SHP77 treated with DMSO at 0.1 percent for 48 hours (cell line): ENCODE measurements at places on chromosomes 7 and 10.
A peak's percentile ranks its signal among the peaks of the same experiment; 100 is the strongest.

- DNase-seq = no peak
Measured at GRCh38 chr7:131921016-131921415, 364.6 kb upstream of the PODXL start.

DNA sequence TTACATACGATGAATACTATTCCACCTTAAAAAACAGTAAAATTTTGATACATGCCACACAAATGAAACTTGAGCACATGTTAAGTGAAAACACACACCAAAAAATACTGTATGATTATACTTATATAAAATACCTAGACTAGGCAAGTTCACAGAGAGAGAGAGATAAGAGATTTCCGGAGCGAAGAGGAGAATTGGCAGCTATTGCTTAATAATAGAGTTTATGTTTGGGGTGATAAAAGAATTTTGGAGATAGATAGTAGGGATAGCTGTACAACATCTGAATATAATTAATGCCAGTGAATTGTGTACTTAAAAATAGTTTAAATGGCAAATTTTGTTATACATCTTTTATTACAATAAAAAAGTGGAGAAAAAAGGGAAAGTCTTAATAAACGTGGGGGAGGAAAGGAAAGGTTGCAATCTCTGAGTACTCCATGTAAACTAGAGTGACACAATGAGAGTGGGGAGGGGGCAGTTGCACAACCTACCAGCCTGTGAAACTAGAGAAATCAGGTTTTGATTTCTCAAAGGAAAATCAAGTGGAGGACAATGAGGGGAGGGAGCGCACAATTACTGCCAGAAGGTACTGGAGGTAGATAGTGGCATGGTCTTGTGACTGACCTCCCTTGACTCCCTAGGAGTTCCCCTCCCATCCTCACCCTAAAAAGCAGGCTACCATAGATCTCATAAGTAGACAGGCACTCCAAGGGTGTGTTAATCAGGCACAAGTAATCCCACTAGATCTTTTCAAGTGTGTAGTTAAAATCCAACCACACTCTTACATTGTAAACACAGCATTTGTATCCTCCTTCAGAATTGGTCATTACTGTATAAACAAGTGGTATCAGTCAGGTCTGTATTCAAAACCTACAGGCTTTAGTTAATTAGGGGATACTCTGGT is 31.6 kb upstream of the ANK3 start:
- no peak for DNase-seq

- no peak for DNase-seq
Measured at GRCh38 chr10:58177362-58177947, 90.2 kb downstream of the IPMK start.

DNA sequence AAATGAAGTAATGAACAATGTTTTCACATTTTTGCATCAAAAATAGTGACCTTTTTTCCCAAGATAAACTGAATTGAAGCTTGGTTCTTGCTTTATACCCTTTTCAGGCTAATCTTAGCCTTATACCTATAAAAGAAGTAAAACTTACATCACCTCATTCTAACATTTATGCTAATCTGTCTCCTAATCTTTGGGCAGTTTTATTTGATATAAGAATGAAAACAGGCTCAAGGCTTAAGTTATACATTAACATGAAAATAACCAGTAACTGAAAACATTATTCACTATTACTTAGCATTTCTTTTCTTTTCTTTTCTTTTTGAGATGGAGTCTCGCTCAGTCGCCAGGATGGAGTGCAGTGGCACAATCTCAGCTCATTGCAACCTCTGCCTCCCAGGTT is 113.1 kb downstream of the HIBADH start:
- DNase-seq = no peak

- DNase-seq = no peak
Measured at GRCh38 chr7:35505066-35505465, 189.9 kb downstream of the HERPUD2 start.

DNA sequence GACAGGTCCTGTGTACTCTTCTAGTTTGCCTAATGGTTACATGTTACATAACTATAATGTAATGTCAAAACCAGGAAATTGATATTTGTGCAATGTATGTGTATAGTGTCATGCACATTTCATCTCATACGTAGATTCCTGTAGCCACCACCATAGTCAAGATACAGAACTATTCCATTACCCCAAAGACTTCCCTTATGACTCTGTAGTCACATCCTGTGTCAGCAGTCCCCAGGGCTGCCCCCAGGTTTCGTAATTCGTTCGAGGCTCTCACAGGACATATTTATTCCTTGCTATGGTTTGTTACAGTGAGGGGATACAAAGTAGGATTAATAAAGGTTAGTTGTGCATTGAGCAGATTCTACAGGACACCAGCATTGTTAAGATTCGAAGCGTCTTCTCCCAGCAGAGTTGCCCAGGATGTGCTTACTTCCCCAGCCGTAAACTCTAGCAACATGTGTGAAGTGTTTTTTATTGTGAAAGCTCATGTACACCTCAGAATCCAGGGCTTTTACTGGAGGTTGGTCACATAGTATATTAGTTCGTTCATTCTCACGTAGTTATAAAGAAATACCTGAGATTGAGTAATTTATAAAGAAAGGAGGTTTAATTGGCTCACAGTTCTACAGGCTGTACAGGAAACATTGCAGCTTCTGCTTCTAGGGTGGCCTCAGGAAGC is 18.6 kb downstream of the RABGEF1 start:
- no peak for DNase-seq

DNA sequence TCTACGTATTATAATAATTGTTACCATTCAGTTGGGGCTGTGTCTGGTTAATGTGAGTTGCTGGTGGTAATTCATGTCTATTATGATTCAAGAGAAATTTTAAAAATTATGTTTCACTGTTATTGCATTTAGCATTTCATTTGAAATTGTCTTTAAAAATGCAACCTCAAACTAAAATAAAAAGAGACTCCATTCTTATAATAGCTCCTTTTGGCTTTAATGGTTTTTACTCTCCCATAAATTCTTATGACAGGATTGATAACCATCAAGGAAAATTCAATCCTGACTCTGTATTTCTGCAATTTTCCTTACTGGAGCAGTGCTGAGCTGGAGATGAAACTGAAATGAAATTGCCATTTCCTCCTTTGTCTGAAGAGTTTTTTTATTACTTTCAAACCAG is 262.7 kb downstream of the REEP3 start:
- no peak for DNase-seq

DNA sequence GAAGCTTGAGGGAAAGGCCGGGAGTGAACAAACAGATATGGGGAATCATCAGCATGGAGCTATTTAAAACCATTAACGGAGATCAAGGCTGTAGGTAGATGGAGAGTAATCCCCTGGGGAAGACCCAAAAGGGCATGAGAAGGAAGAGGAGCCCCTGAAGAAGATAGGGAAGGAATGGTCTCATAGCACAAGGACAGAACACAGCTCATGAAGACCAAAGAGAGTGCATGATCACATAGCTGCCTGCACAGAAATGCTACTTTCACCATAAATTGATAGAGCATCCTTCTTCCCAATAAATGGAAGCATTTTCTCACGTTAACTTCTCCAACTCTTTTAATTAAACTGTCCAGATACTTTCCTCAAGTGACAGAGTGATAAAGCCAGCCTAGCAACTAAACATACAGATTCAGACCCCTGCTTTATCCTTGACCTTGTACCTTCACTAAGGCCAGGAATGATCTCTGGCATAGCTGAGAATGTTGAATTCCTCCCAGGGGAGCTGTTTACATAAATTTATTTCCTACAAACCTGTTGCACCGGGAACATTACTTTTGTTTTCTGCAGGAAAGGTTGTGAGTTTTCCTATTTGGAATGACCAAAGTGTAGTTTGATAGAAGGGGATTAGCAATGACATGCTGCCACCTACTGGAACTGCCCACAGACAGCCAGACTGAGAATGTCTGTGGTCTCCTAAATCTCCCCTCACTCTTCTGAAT is 110.8 kb upstream of the LRGUK start:
- DNase-seq = no peak

DNA sequence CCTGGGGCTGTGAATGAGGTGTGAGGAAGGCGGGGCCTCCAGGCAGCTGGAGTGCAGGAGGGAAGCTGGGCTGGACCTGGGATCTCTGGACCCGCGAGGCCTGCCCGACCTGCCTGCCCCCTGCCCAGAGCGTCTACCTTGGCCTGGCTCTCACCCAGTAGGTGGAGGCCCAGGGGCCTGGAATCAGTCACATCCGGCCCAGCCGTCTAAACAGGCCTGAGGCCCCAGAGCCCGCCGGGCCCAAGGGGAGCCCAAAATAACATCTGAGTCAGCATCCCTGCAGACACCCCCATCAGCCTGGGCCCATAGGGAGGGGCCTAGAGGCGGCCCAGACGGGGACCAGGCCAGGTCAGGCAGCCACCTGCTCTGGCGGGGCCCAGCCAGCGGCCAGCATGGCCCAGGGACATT is 15.1 kb upstream of the ELN start:
- no peak for DNase-seq

- no peak for DNase-seq
Measured at GRCh38 chr7:101112233-101112632, 14.7 kb upstream of the SERPINE1 start.

- no peak for DNase-seq
Measured at GRCh38 chr10:28986117-28986792, 302.6 kb upstream of the LYZL1 start.

- no peak for DNase-seq
Measured at GRCh38 chr7:142811154-142811737, 40.5 kb downstream of the PRSS2 start.

DNA sequence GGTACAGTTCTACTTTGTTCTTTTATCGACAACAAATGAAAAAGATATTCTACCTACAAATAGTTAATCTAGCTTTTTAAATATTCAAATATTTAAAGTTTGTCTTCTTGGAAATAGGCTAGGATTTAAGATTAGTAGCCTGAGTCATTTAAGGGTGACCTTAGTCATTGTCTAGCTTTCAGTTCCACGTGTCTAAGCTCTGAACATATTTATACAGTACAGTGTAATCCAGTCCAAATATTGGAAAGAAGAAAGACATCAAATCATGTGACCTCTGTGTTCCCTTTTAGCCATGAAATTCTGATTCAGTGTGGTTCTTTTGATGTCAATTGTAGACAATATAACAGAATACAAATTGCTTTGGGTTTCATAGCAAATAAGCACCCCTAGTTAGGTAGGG is 121.1 kb downstream of the MALRD1 start:
- DNase-seq = no peak

DNA sequence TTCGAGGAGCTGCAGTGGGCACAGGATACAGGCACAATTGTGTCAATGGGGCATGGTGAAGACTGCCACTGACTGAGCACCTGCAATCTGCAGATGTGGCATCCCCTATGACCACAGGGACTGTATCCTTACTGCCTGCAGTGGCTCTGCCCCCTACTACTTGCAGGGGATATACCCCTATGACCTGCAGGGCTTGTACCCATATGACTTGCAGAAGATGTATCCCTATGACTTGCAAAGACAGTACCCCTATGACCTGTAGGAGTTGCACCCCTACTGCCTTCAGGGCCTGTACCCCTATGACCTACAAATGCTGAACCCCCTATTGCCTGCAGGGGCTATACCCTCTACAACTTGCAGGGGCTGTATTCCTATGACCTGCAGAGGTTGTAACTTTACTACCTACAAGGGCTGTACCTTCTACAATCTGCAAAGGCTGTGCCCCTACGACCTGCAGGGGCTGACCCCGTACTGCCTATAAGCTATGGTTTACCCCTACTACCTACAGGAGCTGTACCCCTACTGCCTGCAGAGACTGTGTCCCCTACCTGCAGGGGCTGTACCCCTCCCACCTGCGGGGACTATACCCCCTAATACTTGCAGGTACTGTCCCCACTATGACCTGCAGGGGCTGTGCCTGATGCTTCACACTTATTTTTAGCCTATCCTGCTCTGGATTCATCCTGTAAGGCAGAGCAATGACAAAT is 65.9 kb upstream of the ADAM12 start:
- no peak for DNase-seq

DNA sequence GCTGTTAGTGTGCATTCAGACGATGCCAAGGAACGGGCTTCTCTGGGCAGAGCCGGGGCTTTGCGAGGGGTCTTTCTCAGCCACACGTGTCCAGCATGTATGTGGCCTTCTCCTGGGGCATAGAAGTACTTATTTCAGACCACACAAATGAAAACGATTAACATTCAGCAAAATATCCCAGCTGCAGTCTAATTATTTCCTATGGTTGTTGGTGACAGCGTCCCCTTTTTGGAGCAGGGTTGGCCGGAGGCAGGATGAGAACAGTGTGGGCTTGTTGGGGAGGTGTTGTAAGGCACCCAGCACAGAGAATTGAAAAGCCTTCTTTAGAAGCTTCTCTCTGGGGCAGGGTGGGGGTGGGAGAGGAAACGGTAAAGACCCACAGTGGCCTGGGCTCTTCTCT is 54.2 kb downstream of the PTPRE start:
- DNase-seq = no peak

GRCh38 chr10:125868372-125868975 is 12.6 kb downstream of the DHX32 start:
- peak; percentile 41 for DNase-seq

DNA sequence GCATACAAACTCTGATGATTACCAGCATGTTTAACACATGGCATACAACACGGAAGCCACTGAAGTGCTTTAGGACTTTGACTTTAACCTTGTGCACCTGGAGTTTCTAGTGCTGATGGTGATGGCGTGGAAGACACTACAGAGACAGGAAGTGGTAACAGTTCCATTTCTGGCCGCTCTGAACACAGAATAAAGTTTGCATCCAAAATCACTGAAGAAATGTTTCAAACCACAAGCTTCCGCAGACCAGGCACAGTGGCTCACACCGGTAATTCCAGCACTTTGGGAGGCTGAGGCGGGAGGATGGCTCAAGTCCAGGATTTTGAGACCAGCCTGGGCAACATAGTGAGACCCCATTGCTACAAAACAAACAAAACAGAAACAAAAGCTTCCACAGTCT is 40.3 kb upstream of the TNPO3 start:
- no peak for DNase-seq

- no peak for DNase-seq
Measured at GRCh38 chr7:22990588-22990949, 23.4 kb downstream of the HYCC1 start.

GRCh38 chr10:63209705-63210104 is 76.6 kb downstream of the NRBF2 start:
- no peak for DNase-seq

- no peak for DNase-seq
Measured at GRCh38 chr7:48416327-48416908, 245.2 kb downstream of the ABCA13 start.

GRCh38 chr7:34087892-34088891 is 182.9 kb downstream of the BMPER start:
- DNase-seq = no peak

DNA sequence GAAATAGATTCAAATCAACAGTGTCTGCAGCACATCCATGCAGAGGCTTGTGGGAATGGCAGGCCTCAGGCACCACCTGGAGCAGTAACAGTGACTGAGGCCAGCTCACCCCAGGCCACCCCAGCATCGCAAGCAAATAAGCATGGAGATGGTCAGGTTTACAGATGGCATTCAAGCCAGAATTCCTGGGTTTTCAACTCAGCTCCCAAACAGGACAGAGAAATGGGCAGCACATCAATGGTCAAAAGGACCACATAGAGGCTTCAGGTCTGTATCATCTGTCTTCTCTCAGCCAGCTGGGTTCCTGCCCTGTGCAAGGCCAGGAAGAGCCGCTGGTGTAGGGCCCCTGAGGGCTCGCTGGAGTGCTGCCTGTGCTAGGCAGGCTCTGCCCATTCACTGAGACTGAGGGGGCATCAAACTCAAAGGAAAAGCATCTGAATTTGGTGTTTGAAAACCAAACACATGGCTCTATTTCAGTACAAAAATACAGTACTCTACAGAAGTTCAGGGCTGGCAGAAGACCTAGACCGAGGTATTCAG is 112.5 kb downstream of the KMT2E start:
- DNase-seq = no peak
